ENCODE measurements at places on chromosomes 4 and X.

GRCh38 chr4:21915761-21916160 is 32.8 kb downstream of the KCNIP4 start:
- no peak for DNase-seq

- no peak for DNase-seq
Measured at GRCh38 chr4:40150932-40151331, 45.9 kb upstream of the RHOH start.

DNA sequence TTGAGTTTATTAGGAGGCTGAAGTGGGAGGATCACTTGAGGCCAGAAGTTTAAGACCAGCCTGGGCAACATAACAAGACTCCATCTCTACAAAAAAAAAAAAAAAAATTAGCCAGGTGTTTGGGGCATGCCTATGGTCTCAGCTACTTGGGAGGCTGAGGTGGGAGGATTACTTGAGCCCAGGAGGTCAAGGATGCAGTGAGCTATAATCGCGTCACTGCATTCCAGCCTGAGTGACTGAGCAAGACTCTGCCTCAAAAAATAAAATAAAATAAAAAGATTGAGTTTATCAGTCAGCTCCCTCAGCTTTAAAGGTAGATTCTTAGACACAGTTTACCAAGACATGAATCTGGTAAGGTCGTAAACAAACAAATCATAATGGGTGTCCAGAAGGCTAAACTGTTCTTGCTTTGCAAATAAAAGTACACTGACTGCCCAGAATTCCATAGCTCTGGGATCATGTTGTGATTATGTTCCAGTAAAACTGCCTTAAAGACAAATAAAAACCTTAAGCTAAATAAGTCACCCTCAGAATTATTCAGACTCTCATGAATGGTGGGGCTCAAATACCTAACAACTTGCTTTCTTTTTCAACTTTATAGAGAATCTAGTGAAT is 18.7 kb downstream of the APOO start:
- DNase-seq, result no peak

DNA sequence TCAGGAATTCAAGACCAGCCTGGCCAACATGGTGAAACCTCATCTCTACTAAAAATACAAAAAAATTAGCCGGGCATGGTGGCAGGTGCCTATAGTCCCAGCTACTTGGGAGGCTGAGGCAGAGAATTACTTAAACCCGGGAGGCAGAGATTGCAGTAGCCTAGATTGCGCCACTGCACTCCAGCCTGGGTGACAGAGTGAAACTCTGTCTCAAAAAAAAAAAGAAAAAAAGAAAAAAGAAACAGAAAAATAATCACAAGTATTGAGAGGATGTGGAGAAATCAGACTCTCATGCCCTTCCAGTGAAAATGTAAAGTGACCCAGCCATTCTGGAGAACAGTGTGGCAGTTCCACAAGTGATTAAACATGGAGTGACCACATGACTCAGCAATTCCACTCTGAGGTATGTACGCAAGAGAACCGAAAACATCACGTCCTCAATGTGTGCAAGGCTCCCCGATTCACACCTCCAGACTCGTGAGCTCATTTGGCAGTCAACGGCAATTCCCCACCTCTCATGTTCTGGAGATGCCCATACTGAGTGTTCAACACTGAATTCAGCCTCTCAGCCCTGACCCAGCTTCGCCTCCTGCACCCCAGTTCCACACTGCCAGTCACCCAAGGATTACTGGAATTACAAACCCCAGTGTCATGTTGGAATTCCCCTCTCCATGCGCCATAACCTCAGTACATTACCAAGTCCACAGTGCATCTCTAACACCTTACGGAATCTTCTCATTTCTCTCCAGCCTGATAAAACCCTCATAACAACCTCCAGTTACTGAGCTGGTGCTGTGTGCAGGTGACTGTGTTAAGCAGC is 21.1 kb downstream of the ACOX3 start:
- DNase-seq, result no peak
